Chondrocyte (in vitro differentiated cells): ENCODE measurements at places on chromosomes 3 and 15.

DNA sequence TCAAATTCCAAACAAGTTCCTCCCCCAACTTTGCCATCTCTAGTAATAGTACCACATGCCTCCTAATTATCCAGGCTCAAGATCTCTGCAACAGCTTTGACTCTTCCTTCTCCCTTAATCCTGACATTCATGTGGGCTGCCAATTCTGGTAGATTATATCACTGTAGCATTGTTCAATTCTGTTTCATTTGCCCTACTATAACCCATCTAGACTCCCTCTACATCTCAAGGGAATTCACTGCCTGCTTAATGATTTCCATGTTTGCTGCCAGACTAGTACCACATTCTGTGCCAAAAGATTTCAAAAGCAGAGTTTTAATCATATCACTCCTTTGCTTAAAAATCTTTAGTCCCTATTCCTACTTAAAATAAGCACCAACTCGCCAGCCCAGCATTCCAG is 34.6 kb upstream of the PPIB start:
- DNase-seq: no peak

GRCh38 chr3:143510601-143511000 is 337.7 kb downstream of the SLC9A9 start:
- DNase-seq: no peak

DNA sequence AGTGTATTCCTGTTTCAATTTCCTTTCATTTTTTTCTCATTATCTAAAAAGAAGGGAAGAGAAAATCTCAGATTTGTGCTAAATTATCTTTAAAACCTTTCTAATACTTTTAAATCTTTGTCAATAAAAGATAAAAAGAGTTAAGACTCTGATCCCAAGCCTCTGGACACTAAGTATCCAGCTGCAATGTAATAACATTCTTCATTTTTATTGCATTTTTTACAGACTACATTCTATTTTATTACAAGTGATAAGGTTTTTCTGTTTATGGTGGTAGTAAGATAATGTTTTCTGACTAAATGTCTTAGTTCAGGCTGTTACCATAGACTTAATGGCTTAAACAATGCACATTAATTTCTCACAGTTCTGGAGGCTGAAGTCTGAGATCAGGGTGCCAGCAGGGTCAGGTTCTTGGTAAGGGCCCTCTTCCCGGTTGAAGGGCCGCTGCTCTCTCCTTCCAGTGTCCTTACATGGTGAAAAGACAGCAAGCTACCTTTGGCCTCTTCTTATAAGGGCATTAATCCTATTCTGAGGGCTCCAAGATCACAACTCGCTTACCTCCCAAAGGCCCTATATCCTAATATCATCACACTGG is 19.7 kb downstream of the KCNAB1 start:
- DNase-seq: no peak

GRCh38 chr3:177904621-177905020 is 631.6 kb upstream of the KCNMB2 start:
- no peak for DNase-seq

DNA sequence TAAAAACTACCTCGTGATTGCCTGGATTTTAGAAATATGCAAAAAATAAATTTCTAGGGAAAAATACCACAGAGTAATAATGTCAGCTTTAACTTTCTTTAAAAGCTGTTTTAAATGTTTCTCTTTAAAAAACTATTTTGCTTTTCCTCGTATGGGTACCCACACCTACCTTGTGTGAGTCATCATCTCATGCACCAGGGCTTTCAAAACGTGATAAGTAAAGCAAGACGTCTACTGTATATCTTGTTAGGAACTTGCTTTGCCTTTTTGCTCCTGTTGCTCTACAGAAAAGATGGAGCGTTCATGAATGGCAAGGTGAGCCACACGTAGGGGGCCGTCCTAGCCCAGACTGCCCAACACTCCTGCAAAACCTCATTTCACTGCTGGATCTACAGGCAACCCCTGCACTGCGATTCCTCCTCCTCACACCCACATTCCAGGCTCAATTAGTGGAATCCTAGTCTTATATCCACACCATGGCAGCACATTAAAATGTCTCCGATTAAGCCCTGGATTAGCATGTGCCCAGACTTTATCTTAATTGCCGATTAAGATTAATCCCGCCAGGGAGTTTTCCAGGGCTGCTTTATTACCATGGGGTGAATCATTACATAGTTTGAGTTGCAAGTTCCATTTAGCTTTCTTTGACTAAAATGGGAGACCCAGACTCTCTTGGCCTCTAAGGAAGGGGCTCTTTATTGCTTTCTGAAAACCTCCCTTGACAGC is 293.6 kb upstream of the ICE2 start:
- no peak for DNase-seq
